ENCODE measurements at places on chromosomes 2 and 18.

DNA sequence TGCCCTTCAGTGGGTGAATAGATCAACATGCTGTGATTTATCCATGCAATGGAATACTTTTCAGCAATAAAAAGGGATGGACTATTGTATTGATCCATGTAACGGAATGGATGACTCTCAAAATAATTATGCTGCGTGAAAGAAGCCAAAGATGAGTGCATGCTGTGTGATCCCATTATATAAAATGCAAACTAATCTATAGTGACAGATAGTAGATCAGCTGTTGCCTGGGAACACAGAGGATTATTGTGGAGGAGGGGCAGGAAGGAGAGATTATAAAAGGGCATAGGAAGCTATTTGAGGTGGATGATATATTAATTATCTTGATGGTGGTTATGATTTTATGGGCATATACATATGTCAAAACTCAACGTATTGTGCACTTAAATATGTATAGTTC lies 55.5 kb upstream of the ADAM23 start:
- no peak for DNase-seq

GRCh38 chr2:7986431-7986830 lies 695.4 kb upstream of the ID2 start:
- no peak for DNase-seq

DNA sequence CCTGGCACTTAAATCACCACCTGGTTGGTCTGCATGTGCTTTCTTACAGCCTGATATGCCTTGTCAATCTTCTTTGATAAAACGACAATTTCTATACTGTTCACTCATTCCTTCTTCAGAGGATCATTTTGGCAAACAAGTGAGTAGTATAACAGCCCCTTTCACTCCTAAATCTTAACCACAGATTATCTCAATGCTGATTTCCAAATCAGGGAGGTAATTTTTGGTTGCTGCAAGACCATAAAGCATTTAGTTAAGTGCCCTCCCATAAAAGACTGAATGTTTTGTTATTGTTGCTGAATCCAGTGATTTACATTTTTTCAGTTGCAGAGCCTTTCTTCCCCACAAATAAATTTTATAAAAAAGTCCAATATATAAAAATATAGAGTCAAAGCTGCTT lies 129.2 kb upstream of the CYP26B1 start:
- DNase-seq = no peak

DNA sequence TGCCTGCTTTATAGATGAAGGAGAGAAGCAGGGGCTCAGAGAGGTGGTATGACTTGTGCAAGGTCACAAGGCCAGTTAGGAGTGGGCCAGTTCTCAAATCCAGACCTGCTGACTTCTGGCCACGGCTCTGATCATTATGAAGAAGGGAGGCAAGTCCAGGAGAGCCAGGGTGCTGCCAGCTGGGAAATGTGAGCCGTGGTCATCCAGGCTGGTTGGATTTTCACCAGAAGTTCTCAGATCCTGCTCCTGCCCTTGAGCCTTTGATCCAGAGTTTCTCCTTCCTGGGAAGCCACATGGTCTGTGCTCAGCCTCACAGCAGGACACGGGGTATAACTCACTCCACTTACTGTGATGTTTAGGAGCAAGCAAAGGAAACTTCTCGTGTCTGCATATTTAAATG lies 239.9 kb downstream of the KLHL29 start:
- DNase-seq = no peak

Measured in CD4-positive, alpha-beta T cell treated with Interleukin-1 beta for 1 hour (primary cell).